ENCODE measurements at places on chromosomes 12 and 14.

DNA sequence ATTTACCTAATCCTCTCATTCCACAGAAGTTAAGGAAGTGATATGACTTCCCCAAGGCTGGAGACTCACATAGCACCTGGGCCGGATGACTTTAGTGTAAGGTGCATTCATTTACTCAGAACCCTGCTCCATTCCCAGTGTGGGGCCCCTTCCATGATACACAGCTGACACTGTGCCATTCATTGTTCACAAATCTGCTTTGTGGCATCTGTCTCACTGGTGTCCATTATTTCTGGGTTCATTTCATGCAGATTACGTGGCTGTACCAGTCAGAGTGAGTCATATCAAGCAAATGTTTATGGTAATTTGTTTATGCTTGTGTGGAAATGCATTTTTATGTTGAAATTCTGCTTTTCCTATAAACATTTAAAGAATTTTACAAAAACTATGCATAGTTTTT lies 5.2 kb downstream of the ANO4 start:
- DNase-seq = peak; percentile 27

DNA sequence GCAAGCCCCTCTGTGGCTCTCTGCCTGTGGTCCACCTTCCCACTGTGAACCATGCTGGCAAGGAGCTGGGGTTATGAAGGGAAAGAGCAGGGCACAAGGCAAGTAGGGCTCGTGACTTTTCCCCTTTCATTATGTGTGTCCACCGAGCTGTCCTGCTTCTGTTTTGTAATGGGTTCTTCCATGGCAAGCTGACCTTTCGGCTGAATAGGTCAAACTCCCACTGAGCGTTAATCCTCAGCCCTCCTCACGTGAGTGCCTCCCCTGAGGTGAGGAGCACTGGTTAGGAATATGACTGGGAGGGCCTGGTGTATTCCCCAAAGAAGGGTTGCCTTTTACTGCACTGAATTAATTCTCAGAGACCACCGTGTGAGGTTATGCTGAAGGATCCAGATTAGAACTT lies 424.3 kb downstream of the NPAS3 start:
- no peak for DNase-seq

- DNase-seq = no peak
Measured at GRCh38 chr12:25859976-25860375, 98.5 kb upstream of the RASSF8 start.

DNA sequence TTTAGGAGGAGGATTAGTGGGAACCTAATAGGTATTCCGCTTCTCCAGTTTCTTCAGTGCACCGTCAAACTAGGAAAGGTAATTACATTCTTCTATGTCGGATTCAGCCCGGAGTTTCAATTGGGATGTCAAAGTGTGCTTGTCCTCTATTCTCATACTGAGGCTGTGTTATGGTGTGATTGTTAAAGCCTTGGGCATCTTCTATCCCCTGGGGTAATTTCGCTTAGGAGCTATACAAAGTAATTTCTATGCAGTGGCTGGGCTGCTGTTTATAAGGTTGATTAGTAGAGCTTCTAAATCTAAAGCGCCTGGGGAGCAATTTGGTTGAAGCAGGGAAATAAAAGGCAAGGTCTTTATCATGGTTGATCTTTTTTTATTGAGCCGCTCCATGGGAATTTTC lies 399.6 kb downstream of the ZFP36L1 start:
- DNase-seq = no peak

GRCh38 chr14:54440873-54441868 lies at the start of gene CNIH1:
TSS of gene CNIH1 (minus strand) at chr14:54441374. CDS start at chr14:54441327, 47 bp downstream.
- DNase-seq = peak; percentile 95

GRCh38 chr12:96177013-96177412 lies 17.2 kb upstream of the ELK3 start:
- peak; percentile 55 for DNase-seq

DNA sequence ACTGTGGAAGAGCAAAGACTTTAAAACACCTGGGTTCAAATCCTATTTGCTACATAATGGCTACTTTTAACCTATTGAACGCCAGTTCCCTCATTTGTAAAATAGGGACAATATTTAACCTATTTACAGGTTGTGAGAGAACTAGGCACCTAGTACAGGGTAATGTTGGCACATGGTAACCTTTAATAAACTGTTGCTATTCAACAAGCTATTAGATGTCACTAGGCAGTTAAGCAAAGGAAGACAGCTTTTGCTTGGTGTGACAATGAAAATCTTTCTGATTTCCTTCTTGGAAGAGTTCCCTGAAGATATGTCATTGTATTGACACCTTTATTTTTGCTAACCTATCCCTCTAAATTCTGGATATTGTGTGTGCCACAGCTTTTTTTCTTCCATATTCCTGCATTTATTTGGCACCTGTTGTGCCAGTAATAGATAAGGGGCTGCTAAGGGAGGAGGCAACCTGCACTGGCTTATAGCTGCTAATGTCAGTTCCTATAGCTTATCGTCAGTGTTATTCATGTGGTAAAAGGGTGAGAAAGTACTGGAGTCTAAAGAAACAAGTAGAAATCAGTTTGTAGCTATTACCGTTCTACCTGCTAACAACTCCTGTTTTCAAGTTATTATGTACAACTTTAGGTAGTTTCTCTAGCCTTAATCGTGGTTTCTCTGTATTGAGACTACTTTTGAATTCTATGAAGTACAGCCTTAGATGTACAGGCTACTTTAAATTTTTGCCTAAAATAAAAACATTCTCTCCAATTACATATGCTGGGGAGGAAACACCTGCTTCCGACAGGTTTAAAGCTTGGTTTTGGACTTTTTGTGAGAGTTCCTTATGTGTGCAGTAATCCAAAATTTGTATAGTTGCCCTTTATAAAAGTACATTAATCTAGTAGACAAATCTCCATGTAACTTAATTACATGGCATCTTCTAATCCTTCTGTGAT lies 24.3 kb downstream of the HIF1A start:
- no peak for DNase-seq

DNA sequence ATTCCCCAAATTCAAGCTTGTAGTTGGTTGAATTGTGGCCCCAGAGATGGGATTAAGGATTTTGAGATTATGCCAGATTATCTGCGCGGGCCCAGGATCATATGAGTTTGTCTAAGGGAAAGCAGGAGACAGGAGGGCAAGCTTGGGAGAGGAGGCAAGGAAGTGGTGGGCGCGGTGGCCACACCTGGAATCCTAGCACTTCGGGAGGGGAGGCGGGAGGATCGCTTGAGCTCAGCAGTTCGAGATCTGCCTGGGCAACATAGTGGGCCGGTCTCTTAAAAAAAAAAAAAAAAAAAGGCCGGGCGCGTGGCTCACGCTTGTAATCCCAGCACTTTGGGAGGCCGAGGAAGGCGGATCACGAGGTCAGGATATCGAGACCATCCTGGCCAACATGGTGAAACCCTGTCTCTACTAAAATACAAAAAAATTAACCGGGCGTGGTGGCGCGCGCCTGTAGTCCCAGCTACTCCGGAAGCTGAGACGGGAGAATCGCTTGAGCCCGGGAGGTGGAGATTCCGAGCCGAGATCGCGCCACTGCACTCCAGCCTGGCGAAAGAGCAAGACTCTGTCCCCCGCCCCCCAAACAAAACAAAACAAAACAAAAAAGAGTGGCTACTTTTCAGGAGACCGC lies 881 bp upstream of the PUS1 start:
- DNase-seq = no peak

DNA sequence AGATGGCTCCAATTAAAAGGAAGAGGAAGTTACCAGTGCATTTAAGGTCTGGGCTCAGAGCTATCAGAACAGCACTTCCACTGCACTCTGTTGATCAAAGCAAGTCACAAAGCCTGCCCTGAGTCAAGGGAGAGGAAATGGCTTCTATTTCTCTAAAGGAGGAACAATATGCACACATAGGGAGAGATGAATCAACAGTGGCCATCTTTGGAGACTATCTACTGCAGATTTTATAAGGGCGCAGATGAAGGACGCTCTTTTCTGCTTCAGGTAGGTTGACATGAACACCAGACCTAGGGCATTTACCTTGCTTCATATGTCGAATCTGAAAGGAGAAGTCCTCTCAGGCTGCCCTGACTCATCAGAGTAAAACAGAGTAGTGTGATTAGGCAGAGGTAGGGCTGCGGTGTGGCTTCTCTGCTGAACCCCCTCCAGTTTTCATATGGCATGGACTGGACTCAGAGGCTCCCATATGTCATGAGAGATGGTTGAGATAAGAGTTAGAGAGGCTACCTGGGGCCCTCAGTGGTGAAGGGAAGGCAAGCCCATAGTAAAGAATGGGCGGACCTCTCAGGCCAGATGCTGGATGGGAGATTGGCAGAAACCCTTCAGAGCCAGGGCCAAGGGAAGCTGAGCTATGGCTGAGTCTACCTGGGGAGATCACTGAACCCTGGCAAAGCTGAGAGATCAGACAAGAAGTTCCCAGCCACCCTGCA lies 84.4 kb downstream of the ARF6 start:
- DNase-seq = no peak

DNA sequence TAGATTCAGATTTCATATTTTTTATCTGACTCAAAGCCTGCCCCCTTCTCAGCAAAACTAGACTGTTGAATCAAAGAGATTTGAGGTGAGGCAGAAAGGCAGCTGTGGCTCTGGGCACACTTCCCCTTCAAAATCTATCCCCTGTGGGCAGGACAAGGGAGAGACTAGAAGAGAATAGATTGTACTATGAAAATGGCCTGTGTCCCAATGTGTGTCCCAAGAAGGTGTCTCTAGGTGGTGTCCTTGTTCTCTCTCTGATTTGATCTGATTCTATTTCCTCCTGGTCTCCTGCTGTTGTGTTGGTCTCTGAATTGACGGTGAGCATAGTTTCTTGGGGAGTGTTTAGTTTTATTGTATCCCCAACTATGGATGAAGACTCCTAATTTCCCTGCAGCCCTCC lies 565.8 kb upstream of the ATP2B1 start:
- no peak for DNase-seq

- DNase-seq = no peak
Measured at GRCh38 chr14:24076302-24076601, 4.9 kb downstream of the CPNE6 start.

DNA sequence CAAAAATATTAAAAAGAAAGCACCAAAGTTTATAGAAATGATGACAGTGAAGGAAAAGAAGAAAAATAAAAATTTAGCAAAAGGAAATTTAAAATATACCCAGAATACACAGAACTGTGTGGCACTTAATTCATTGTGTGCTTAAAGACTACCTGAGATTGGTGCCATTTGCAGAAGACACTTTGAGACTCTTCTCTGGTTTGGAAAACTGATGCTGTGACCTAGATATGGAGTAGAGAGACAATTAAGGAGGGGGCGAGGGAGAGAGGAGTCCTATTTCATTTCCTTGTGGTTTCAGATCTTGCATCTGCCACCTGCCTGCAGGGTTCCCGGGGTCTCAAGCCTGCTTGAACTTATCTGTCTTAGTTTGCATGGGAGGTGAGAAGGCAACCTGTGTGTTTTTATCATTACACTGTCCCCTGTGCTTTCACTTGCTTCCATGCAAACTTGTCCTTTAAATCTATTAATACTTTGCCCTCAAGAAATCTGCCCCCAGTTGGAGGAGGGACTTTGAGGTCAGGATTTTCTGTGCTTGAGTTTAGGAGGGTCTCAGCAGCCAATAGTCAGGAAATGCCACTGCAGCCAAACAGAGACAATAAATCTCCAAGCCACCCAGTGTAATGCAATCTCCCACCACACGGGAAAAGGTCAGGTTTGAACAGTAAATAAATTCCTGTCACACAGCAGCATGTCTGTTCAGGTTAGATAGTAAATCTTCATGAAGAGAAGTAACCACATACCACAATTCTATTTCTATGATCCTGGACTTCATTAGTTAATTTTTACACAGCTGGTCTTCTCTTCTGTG lies 119.4 kb downstream of the CAND1 start:
- no peak for DNase-seq

DNA sequence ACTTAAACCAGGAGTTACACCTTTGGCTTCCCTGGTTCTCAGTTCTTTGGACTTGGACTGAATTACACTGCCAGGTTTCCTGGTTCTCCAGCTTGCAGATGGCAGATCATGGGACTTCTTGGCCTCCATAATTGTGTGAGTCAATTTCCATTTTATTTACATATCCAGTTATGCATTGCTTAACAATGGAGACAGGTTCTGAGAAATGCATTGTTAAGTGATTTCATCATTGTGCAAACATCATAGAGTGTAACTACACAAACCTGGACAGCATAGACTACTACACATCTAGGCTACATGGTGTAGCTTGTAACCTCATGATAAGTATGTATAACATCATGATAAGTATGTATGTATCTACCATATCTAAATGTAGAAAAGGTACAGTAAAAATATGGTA lies 276.1 kb upstream of the BTG1 start:
- DNase-seq = no peak

DNA sequence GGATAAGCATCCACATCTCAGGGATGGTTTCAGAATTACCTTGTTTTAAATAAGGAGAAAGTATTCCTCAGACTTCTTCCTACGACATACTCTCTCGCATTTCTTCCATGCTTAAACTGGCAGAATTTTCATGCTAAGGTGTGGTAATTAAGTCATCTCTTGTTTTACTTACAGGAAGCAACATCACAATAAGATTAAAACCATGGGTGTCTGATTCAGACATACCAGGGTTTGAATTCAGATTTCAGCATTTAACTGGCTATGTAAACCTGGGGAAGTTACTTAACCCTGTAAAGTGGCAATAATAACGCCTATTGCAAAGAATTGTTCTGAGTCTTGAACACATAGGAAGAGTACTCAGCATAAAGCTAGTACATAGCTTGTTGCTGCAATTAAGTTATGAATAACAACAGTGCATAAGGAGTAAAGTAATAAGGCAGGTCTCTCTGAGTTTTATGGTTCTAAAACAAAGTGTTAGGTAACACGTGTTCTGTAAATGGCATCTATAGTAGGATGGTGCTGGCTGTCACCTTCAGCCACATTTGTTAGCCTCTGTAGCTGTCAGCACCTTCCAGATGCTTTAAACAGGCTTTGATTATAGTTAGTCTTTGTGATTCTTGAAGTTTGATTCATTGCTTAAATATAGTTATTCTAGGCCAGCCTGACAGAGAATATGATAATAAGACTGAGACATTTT lies 38.8 kb downstream of the IFT43 start:
- no peak for DNase-seq

GRCh38 chr14:104341532-104342434 lies 203.4 kb downstream of the KIF26A start:
- peak; percentile 79 for DNase-seq

- DNase-seq = no peak
Measured at GRCh38 chr14:33714527-33715226, 236.2 kb downstream of the EGLN3 start.

DNA sequence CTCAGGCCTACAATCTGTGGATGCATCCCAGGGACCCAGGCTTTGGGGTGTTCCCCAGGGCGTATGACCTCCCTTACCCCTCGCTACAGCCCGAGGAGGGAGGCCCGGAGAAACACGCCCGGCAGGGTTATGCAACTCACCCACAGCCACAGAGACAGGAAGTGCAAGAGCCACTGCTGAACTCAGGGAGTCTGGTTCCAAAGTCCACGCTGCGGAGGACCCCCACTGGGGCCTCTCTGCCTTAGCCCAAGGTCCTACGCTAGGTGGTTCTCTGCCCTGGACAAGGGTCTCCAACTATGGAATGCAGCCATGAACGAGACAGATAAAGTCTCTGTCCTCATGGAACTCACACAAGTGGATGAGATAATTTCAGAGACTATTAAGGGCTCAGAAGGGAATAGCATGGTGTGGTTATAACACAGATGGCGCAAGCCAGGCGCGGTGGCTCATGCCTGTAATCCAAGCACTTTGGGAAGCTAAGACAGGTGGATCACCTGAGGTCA lies 11.3 kb downstream of the SCARB1 start:
- no peak for DNase-seq
